Mesothelial cell of epicardium (in vitro differentiated cells): ENCODE measurements at places on chromosomes 3 and 15. TPM values are rescaled to one million over a fixed set of nuclear protein-coding genes. Genes with fewer than 3 reads are reported as not detected.

DNA sequence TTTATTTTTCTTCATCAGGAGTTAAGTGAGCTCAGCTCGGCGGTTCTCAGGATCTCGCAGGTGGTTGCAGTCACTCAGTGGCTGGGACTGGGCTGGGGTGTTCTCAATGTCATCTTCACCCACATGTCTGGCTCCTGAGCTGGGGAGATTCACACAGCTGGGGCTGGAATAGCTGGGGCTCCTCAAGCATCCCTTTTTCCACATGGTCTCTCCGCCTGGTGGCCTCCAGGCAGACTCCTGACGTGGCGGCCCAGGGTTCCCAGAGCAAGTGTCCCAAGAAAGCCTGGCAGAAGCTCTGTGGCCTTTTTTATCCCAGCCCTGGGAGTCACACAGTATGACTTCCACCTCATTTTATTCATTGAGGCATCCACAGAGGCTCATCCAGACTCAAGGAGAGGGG, 84.1 kb upstream of the ANKRD34C start:
- DNase-seq = no peak
- H3K4me1 ChIP-seq = no peaks in the 10 kb centered on the region
- H3K27ac ChIP-seq = no peak overlapping the region
- H3K27me3 ChIP-seq = peaks cover 43% of the 10 kb centered on the region
- H3K36me3 ChIP-seq = no peaks in the 10 kb centered on the region
- no peak overlapping the region for H3K4me3 ChIP-seq

- H3K27me3 ChIP-seq = peaks cover 9% of the 10 kb centered on the region
- peak overlapping the region; percentile 33 for H3K4me3 ChIP-seq
- no peaks in the 10 kb centered on the region for H3K36me3 ChIP-seq
- H3K4me1 ChIP-seq = peaks cover 82% of the 10 kb centered on the region
- peak overlapping the region; percentile 78 for H3K27ac ChIP-seq
Measured at GRCh38 chr3:57160076-57160764, 4.9 kb downstream of the IL17RD start.

DNA sequence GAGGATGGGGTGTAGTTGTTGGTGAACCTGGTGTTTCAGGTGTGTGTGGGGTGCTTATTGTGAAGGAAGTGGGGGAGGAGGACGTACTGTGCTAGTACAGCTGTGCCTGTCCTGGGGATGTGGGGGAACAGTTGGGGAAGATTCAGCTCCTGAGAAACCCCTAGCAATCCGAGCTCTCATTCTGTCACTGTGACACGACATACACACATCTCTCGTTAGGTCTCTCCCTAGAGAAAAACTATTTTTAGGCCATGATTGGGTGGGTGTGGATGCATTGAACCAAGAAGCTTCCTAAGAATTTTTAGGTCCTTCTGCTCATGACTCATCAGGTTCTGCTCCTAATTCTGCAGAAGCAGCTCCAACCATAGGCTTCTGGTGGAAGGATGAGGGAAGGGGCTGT, 54.3 kb downstream of the SLC30A4 start:
- no peak overlapping the region for H3K27ac ChIP-seq
- peaks cover 10% of the 10 kb centered on the region for H3K4me1 ChIP-seq
- peaks cover 42% of the 10 kb centered on the region for H3K27me3 ChIP-seq
- H3K36me3 ChIP-seq = no peaks in the 10 kb centered on the region
- H3K4me3 ChIP-seq = no peak overlapping the region
- no peak for DNase-seq

DNA sequence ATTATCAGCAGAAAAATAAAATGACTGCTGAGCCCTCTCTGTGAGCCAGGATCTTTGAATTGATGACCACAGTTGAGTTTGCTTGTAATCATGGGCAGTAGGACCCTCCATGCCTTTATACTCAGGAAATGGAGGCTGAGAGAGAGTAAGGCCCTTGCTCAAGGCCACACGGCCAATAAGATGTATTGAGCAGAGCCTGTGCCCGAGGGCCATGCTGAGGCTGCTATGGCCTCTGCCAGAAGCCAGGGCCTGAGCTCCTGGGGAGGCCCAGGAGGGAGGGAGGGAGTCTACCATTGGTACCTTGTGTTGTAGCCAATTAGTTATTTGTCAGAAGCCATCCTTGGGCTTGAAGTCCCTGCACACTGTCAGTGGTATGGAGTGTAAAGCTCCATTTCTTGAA, 151.4 kb downstream of the DNAJB8 start:
- no peak overlapping the region for H3K4me3 ChIP-seq
- H3K36me3 ChIP-seq = peaks cover 5% of the 10 kb centered on the region
- H3K4me1 ChIP-seq = peaks cover 21% of the 10 kb centered on the region

- no peak overlapping the region for H3K27ac ChIP-seq
- no peak overlapping the region for H3K4me3 ChIP-seq
- DNase-seq = no peak
- no peaks in the 10 kb centered on the region for H3K27me3 ChIP-seq
- H3K4me1 ChIP-seq = peaks cover 5% of the 10 kb centered on the region
Measured at GRCh38 chr3:67006460-67006859, 8.4 kb downstream of the KBTBD8 start.

GRCh38 chr15:97961067-97961954, 808 bp downstream of the ARRDC4 start:
- H3K36me3 ChIP-seq = no peaks in the 10 kb centered on the region
- H3K27me3 ChIP-seq = peaks cover 5% of the 10 kb centered on the region
- H3K4me3 ChIP-seq = peak overlapping the region; percentile 70
- peak; percentile 50 for DNase-seq

DNA sequence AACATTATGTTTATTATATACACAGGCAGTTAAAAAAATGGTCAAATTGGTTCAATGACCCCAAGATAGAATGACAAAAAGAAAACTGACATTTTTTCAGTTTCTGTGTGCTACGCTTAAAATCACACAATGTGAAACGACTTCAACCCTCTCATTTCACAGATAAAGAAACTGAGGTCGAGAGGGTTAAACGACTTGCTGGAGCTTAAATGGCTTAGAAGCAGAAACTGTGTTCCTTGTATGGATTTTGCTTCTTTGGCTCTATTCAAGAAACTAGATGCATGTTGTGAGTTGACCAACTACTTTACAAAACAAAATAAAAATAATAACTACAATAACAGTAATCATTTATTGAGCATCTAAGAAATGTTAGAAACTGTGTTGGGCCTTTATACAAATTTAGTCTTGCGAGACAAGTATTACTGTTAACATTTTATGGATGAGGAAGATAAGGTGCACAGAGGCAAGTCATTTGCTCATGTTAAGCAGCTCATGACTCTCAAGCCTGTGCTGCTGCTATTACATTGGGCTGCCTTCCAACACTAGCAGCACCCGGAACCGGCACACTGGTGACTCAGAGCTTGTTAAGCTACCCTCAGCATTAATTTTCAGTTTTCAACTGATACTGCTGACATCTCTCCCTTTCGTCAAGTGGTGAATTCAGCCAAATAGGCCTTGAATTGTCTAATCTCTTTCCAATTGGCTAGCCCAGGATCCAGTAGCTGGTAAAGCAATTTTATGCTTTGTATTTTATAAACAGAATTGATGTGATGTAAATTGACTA, 487.6 kb downstream of the NAALADL2 start:
- no peak overlapping the region for H3K4me3 ChIP-seq
- H3K27ac ChIP-seq = no peak overlapping the region
- no peak for DNase-seq
- H3K36me3 ChIP-seq = no peaks in the 10 kb centered on the region
- no peaks in the 10 kb centered on the region for H3K27me3 ChIP-seq
- peaks cover 9% of the 10 kb centered on the region for H3K4me1 ChIP-seq

GRCh38 chr15:78264304-78265136, at the start of gene DNAJA4:
DNAJA4 (plus strand) TSS chr15:78264562; CDS start chr15:78264764, 202 bp downstream.
- H3K4me3 ChIP-seq = no peak within 1 kb of the TSS
- DNase-seq = no peak
- H3K27me3 ChIP-seq = peaks cover 3% of the 10 kb centered on the region
- no peak within 1 kb of the TSS for H3K27ac ChIP-seq
- H3K4me1 ChIP-seq = peaks cover 6% of the 10 kb centered on the region

- no peak overlapping the region for H3K27ac ChIP-seq
- peaks cover 9% of the 10 kb centered on the region for H3K4me1 ChIP-seq
- DNase-seq = no peak
Measured at GRCh38 chr15:91465086-91465485, 365.0 kb downstream of the SV2B start.

GRCh38 chr15:45449916-45450867, 71.8 kb upstream of the GATM start:
- no peak overlapping the region for H3K27ac ChIP-seq
- no peak for DNase-seq
- H3K4me1 ChIP-seq = no peaks in the 10 kb centered on the region
- no peaks in the 10 kb centered on the region for H3K27me3 ChIP-seq
- H3K4me3 ChIP-seq = no peak overlapping the region

- H3K27ac ChIP-seq = no peak overlapping the region
- H3K36me3 ChIP-seq = peaks cover 73% of the 10 kb centered on the region
- no peak overlapping the region for H3K4me3 ChIP-seq
- no peaks in the 10 kb centered on the region for H3K27me3 ChIP-seq
Measured at GRCh38 chr15:56234804-56235203, 8.9 kb downstream of the RFX7 start.

GRCh38 chr15:46061002-46061401, 426.2 kb downstream of the SQOR start:
- no peak overlapping the region for H3K4me3 ChIP-seq
- H3K27me3 ChIP-seq = no peaks in the 10 kb centered on the region
- H3K4me1 ChIP-seq = no peaks in the 10 kb centered on the region
- no peak for DNase-seq

GRCh38 chr3:120528163-120528562, 68.0 kb upstream of the NDUFB4 start:
- H3K27me3 ChIP-seq = no peaks in the 10 kb centered on the region
- H3K4me3 ChIP-seq = no peak overlapping the region
- peaks cover 9% of the 10 kb centered on the region for H3K4me1 ChIP-seq
- no peak overlapping the region for H3K27ac ChIP-seq
- no peak for DNase-seq

GRCh38 chr3:186380622-186381380, 18.8 kb upstream of the DGKG start:
- peaks cover 2% of the 10 kb centered on the region for H3K4me1 ChIP-seq
- no peak for DNase-seq
- peaks cover 50% of the 10 kb centered on the region for H3K27me3 ChIP-seq
- H3K36me3 ChIP-seq = no peaks in the 10 kb centered on the region
- no peak overlapping the region for H3K4me3 ChIP-seq

DNA sequence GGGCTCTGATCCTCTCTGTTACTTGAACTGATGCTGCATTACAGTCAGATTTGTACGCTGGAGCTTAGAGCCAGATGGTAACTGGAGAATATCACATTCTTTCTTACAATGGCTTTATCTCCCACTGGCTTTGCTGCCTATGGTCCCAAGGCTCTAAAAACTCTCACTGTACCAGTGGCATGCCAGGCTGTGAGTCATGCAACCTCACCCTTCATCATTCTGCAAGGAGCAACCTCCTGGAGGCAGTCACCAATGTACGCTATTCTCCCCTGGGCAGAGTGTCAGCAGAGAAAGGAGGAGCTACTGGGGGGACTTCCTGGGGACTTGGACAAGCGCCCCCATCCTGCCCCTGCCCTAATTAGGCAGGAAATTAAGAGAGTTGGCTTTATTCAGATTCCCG, 97.9 kb upstream of the EIF1B start:
- DNase-seq = no peak
- H3K27ac ChIP-seq = no peak overlapping the region
- H3K4me3 ChIP-seq = no peak overlapping the region

DNA sequence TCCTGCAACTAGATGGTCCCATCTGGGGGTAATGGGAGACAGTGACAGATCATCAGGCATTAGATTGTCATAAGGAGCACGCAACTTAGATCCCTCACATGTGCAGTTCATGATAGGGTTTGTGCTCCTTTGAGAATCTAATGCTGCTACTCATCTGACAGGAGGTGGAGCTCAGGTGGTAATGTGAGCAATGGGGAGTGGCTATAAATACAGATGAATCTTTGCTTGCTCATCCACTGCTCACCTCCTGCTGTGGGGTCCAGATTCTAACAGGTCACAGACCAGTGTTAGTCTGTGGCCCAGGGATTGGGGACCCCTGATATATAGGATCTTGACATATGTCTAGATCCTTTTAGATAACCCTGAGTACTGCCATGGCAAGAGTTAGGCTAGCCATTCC, 52.7 kb downstream of the RASGRF1 start:
- no peaks in the 10 kb centered on the region for H3K27me3 ChIP-seq
- no peak for DNase-seq
- H3K4me3 ChIP-seq = no peak overlapping the region
- no peak overlapping the region for H3K27ac ChIP-seq
- no peaks in the 10 kb centered on the region for H3K4me1 ChIP-seq
- no peaks in the 10 kb centered on the region for H3K36me3 ChIP-seq

GRCh38 chr15:71639471-71639870, 170.9 kb upstream of the NR2E3 start:
- H3K27me3 ChIP-seq = no peaks in the 10 kb centered on the region
- DNase-seq = no peak
- H3K4me3 ChIP-seq = no peak overlapping the region
- peaks cover 7% of the 10 kb centered on the region for H3K36me3 ChIP-seq

DNA sequence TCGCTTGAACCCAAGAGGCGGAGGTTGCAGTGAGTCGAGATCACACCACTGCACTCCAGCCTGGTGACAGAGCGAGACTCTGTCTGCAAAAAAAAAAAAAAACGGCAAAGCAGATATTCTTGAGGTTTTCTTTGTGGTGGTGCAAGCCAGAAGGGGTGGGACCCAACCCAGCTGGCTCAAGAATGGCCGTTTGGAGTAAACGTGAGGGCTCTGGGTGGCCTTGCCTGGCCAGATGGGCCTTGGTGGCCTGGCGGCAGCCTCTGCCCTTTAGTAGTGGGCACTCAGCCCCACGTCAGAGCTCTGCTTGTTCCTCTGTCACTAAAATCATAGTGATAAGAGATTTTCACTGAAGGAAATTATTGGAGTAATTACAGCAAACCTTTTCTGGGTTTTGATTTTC, 50.5 kb downstream of the ATP1B3 start:
- no peak overlapping the region for H3K4me3 ChIP-seq
- H3K27me3 ChIP-seq = no peaks in the 10 kb centered on the region

DNA sequence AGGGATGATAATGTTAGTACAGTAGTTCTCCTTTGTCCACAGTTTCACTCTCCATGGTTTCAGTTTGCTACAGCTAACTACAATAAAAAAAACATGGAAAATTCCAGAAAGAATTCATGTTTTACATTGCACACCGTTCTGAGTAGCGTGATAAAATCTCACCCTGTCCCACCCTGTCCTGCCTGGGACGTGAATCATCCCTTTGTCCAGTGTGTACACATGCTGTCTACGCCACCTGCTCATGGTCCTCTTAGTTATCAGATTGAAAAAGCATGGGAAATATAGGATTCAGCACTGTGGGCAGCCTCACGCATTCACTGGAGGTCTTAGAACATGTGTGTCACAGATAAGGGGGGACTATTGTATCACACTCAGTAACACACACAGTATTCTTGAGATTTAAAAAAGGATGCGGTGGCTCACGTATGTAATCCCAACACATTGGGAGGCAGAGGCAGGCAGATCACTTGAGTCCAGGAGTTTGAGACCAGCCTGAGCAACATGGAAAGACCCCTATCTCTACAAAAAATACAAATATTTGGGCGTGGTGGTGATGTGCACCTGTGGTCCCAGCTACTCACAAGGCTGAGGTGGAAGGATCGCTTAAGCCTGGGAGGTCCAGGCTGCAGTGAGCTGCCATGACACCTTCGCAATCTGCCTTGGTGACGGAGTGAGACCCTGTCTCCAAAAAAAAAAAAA, 8.7 kb upstream of the FLNB start:
- H3K4me3 ChIP-seq = no peak overlapping the region
- H3K36me3 ChIP-seq = no peaks in the 10 kb centered on the region
- no peak overlapping the region for H3K27ac ChIP-seq
- H3K4me1 ChIP-seq = peaks cover 23% of the 10 kb centered on the region
- H3K27me3 ChIP-seq = no peaks in the 10 kb centered on the region
- no peak for DNase-seq

GRIP2 gene
- total RNA-seq = 1.0 to 1.1 TPM (median 1.0 TPM) in 3 replicates

LRRC57 gene
- 22.0 to 27.9 TPM (median 26.5 TPM) in 3 replicates for total RNA-seq

SCAMP5 gene
- total RNA-seq = 23.5 to 30.5 TPM (median 28.4 TPM) in 3 replicates

CLRN1 gene
- total RNA-seq = not detected in 3 replicates

LCTL gene
- total RNA-seq = 0.35 to 0.36 TPM (median 0.36 TPM) in 3 replicates

PGBD4 gene
- total RNA-seq = 1.4 to 1.5 TPM (median 1.5 TPM) in 3 replicates

PRRT3 gene
- total RNA-seq = 8.2 to 9.2 TPM (median 8.3 TPM) in 3 replicates

CLEC3B gene
- 0.60 to 1.2 TPM (median 0.66 TPM) in 3 replicates for total RNA-seq

ZNF620 gene
- total RNA-seq = 15.1 to 16.7 TPM (median 15.8 TPM) in 3 replicates

HCLS1 gene
- total RNA-seq = 2.9 to 3.2 TPM (median 3.0 TPM) in 3 replicates

TLR9 gene
- total RNA-seq = 0.16 to 0.23 TPM in 2 of 3 replicates, not detected in the other
